ENCODE measurements at places on chromosomes 16 and 17.

DNA sequence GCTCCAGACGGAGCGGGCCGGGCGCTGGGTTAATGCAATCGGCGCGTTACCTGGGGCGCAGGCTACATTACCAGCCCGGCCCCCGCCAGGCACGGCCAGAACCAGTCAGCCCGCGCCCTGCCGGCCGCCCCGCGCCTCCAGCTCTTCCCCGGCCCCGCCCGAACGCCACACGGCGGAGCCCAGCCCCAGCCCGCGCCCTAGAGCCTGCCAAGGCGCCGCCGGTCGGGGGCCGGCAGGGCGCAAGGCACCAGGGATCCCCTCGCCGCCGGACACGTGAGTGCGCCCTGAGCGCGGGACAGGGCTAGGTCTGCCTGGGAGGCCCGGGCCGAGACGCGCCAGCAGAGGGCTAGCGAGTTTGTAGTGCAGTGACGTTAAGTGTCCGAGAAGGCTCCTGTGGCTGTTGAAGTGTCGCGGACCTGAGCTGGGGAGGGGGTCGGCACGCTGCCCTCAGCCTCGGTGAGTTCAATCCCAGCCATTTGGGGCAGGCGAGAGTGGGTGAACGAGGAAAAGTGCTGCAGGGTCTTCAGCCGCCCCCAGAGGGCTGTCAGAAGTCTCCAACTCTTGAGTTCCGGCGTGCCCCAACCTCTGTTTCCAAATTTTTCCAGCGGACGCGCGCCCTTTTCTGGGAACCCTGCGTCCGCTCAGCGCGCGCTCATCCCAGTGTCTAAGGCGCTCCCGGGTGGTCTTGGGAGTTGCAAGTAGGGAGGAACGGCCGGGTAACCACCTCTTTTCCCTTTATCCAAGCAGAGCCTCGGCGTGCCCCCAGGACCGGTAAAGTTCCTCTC, at the start of gene SLC6A2:
TSS of gene SLC6A2 (plus strand) at position 92 of the 785 bp plus-strand sequence. CDS start 707 bp downstream, outside the sequence.
- no peak for DNase-seq

DNA sequence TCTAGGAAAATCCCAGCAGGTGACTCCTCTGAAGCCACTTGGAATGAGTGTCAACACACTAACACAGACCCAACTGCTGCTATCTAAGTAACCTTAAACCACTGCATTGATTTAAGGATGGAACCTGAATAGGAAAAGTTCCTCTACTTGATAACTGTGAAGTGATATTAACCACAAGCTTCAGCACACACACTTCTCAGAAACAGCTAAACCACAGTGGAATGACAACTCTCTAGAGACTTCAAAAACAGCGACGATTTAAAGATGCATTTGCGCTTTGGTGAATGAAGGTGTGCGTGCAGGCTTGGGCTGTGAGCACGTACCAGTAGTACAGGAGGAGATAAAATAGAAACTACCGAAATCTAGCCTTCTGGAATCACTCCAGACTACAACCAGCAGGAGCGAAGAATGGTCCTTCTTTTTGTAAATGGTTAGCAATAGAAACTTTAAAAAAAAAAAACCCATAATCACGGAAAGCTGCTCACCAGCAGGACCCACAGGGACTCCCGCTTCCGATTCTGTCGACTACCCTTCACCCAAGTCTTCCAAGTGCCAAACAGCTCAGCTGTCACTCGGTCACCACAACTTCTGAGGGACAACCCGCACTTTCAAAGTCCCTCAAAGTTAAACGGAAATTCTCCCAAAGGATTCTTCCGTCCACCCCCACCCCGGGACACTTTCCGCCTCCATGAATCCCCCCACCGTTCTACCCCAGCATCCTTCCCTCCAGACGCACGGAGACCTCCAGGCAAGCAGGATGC, 137.7 kb upstream of the CORO6 start:
- no peak for DNase-seq

DNA sequence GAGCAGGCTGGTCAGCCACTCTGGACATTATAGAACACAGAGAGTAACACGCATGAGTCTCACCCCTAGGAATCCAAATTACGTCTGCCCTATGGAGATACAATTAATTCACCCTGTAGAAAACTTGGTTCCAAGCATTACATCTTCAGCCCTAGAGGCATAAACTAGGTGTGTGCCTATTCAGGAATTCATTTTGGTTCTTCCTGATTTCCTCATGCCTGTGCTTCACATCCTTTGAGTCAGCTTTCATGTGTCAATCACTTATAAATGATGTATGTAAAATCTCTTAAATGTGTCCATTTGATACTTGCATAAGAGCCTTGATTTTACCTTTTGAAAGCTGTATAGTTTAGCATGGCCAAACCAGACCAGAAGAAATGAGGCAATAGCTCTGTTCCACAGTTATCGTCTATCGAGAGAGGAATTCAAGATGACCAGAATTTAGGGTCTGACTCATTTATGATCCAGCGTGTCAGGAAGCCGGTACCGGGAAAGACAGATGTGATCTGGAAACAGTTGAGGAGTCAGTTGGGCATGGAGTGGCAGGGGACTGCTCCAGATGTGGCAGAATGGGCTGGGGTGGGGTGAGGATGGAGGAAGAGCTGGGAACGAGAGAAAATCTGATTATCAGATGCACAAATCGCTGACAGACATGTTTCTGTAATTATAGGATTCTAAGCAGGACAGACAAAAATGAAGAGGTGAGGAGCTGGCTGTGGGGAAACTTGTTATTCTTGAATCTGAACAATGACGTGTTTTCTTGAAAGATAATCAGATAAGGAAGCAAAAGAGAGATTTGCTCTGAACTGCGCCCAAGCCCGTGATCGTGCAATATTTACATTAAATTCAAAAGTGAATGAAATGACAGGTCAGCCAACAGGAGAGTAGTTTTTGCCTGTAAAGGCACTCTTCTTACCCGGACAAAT, 76.7 kb downstream of the C16orf95 start:
- DNase-seq = peak; percentile 48

- DNase-seq = no peak
Observed at GRCh38 chr17:80095844-80096475, 5.4 kb upstream of the GAA start.

DNA sequence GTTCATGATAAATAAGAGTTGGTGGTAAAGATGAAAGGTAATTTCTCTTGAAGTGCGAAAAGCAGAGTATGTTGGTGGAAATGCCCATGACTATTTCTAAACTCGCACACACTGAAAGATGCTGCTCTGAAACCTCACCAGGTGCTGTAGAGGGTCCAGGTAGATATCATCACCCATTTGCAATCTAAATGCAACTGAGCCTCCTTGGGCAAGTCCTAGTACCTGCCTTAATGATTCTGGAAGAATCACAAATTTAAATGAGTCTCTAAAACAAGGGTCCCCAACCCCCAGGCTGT, 5.9 kb upstream of the MMD start:
- no peak for DNase-seq

DNA sequence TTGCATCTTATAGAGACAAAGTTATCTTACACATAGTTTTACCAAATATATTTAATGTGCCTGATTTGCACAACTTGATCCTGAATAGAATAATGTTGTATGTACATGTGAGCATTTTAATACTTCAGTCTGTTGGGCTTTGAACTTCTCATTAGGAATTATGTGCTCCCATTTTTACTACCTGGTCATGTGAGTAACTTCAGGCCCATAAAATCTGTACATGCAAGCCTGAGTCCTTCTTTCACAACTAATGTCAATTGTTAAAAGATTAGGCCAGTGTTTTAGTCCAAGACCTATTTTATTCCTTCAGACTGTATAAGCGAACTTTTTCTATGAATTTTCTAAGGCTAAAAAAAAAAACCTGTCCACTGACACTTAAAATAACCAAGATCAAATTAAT, 715.4 kb downstream of the CDH8 start:
- no peak for DNase-seq

DNA sequence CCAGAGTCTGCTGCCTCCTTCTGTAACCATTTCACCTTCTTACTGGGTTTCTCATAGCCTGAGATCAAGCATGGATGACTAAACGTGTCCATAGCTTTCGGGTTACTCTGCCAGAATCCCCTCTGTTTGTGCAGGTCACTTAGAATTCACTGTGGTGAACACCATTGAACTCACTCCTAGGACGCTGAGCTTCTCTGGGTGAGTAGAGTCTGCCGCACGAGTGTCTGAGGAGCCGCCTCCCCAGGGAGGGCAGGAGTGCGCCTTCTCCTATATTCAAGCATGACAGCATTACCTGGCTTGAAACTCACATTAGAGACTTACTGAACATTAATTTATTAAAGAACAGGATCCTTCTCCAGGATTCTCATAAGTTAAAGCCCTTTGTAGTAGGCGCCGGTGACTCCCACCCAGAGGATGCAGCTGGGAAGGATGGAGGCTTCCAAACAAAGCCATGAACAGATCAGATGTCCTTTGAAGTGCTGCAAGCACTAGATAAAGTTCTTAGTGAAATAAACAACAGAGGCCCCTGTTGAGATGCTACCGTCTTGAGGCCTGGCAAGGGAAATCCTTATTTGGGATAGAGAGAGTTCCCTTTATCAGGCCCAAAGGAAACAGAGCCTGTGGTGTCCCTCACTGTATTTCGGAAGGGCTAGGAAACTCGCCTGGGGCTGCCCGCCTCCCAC, 144.6 kb upstream of the PLCG2 start:
- DNase-seq = no peak

- no peak for DNase-seq
Observed at GRCh38 chr16:64880994-64881393, 240.9 kb downstream of the CDH11 start.

GRCh38 chr17:11514565-11514964, 83.7 kb upstream of the DNAH9 start:
- DNase-seq = no peak

- DNase-seq = no peak
Observed at GRCh38 chr17:76458580-76459490, 5.9 kb upstream of the UBE2O start.

DNA sequence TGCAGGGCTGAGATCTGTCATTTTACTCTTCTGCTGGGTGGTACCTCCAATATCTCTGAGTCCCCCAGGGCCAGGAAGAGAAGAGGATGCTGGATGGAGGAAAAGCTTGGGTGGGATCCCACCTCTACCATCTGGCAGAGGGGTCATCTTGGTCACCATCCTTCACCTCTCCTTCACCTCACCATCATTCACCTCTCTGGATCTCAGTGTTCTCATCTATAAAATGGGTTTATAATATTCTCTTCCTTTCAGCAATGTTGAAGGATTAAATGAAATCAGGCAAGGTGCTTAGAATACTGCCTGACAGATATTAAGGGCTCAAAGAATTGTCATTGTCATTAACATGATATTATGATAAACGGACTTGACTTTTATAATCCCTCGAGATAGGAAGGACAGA, 195.8 kb downstream of the SNX29 start:
- DNase-seq = no peak

DNA sequence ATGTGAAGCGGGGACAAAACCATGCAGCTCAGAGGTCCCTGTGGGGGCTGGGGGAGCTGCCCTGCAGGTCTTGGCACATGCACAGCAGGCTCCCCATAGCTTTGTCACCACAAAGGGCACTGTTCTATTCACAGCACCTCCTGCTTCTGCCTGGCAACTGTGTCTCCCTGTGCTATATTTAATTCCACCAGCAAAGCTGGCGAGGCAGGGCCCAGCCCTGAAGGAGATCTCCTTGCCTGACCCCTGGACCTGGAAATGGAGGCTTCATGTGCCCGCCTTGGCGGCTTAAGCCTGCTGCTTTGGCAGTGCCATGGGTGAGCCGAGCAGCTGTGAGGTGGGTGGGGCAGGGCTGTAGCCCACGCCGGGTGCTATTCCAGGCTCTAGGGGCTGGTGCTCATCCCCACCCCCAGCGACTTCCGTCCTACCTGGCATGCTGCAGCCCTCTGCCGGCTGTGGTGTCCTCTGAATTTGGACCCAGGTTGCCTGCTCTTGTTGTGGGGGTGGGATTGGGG, 6.8 kb downstream of the LDHD start:
- DNase-seq = no peak

DNA sequence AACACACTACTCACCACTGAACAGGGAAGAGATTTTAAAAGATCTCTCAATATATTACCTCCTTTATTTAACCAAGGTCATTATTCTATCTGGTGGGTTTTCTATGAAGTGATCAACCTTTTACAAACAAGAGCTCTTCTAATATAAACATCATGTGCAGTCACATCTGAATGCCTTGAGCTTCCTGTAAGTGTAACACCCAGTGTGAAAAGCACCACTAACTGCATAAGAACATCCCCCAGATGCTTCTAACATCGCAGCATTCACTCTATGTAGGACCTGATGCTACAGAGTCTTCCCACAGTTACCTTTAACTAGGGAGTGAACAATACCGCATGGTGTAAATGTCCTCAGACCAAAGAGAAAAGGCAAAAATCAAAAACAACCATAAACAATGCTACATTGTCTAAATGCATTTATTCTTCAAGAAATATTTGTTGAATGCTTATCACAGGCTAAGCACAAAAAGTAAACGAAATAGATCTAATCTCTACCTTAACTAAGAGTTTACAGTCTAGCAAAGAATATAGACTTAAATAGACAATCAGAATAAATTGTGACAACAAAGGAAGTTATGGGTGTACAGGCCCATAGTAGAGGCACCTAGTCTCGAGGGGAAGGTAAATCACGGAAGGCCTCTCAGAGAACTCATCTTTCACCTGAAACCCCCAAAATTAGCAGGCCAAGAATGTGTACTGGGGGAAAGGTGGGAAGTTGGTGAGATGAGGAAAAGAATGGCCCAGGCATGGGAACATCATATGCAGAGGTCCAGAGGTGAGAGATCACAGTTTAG, 16.2 kb downstream of the SKAP1 start:
- DNase-seq = no peak

DNA sequence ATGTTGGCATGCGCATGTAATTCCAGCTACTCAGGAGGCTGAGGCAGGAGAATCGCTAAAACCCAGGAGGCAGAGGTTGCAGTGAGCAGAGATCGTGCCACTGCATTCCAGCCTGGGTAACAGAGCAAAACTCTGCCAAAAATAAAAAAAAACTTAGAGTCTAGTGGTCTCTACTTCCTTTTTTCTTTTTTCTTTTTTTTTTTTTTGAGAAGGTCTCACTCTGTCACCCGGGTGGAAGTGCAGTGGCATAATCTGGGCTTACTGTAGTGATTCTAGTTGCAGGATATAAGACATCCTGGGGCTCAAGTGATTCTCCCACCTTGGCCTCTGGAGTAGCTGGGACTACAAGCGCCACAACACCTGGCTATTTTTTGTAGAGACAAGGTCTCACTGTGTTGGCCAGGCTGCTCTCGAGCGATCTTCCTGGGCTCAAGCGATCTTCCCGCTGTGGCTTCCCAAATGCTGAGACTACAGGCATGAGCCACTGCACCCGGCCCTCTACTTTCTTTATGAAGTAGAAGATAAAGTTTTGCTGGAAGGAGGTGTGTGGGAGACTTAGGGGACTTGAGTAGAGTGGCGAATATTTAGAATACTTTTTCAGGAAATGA, 47.9 kb upstream of the TAOK1 start:
- no peak for DNase-seq

DNA sequence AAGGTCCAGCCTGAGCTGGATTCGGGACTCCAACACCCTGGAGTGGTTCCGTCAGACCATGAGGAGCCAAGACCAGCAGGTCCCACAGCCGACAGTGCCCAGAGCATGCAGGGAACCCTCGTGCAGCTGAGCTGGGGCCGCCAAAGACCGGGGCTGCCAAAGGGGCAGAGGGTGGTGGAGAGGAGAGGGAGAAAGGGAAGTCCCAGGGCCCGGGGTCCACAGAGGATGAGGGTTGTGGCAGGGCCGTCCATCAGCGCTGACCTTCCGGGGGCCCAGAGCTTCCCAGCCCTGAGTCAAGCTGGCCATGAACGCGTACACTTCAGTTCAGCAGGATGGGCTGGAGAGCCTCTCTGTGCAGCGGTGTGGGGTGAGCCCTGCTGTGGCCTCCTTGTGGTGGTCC, 6.7 kb upstream of the CAPN15 start:
- DNase-seq = no peak
